GM23248 (cell line): ENCODE measurements at places on chromosomes 3 and 15.

- peak; percentile 57 for DNase-seq
These were observed 24.1 kb downstream of the RASGRP1 start for GRCh38 chr15:38540510-38540909.

GRCh38 chr3:127889461-127889863 is 25.6 kb upstream of the KBTBD12 start:
- DNase-seq, result peak; percentile 88

DNA sequence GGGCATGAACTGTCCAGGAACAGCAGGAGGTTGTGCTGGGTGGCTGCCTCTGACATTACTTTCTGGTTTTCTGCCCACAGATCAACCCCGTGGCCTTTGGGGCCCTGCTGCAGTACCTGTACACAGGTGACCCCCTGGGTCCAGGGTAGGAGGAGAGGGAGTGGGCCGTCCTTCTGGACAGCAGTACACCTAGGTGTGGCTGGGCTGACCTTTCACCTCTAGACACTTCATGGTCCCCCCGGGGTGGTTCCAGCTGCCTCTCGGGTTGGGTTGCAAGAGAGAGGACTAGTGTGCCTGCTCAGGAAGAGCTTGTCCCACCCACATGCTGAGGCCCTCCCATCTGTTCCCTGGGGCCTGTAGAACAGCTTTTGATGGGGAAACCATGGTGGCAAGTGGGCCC is 3.7 kb downstream of the ABTB1 start:
- DNase-seq, result no peak

DNA sequence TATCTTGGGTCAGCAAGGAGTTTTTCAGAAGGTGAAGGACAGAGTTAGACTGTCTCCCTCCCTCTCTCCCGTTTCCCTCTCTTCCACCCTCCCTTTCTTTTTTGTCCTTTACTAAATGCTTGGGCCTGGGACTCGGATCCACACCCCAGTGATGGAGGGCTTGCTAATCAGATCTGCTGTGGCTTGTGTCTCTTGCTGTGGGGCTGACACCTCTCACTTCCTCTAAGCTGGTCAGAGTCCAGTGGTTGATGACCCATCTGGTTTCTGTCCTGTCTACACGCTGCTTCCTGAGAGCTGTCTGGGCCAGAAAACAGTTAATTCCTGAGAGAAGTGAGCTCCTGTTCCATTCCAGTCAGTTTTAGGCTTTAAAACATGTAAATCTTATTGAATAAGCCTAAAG is 849 bp downstream of the TRAK1 start:
- peak; percentile 25 for DNase-seq

DNA sequence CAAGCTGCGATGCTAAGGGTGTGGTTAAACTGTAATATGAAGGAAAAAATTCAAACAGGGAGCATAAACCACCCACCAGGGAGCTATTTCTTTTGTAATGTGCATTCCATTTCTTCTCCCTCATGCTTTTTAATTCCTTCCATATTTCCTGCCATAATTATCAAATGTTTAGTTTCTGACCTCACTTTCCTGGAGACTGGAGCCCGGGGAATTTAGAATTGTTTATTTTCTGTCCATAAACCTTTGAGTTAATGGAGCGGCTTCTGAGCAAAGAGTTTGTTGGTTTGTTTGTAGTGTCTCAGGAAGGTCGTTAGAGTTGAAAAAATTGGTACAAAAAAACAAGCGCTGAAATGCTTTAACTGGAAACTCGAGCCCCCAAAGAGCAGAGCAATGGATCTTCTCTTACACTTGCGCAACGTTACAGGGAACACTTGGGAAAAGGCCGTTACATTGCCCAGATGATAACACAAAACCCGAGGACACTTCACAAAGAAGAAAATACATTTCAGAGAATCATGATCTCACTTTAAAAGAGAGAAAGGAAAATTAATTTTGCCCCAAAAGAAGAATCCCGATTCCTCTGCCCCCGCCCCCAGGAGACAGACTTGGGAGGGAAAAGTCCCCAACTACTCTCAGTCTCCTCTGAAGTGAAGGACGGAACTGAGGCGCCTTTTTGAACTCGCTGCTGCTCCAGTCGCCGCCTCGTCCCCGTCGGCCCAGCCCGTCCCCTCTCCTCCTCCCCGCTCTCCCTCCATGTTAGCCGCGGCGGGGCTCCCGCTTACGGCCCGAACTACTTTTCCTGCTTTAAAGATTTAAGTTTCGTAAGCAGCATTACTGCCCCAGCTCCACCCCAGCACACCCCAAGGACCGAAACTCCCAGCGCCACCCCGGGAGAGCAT is 842 bp downstream of the FSTL1 start:
- DNase-seq, result peak; percentile 87

DNA sequence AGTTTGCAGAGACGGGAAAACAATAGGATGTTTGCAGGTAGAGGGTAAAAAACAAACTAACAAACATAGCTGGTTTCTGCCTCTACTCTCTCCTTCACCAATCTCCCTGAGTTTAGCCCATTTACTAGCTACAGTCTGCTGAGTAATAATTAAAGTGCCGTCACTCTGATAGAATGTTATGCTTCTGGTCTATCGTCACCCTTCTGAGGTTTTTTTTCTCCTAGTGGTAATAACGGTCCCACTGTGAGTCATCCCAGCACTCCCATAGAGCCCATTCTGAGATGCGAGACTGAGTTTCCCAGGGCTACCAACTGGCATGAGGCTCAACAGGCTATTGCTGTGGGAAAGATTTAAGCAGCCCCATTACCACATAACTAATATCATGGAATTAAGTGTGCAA is 56.4 kb downstream of the PLAAT1 start:
- peak; percentile 7 for DNase-seq

DNA sequence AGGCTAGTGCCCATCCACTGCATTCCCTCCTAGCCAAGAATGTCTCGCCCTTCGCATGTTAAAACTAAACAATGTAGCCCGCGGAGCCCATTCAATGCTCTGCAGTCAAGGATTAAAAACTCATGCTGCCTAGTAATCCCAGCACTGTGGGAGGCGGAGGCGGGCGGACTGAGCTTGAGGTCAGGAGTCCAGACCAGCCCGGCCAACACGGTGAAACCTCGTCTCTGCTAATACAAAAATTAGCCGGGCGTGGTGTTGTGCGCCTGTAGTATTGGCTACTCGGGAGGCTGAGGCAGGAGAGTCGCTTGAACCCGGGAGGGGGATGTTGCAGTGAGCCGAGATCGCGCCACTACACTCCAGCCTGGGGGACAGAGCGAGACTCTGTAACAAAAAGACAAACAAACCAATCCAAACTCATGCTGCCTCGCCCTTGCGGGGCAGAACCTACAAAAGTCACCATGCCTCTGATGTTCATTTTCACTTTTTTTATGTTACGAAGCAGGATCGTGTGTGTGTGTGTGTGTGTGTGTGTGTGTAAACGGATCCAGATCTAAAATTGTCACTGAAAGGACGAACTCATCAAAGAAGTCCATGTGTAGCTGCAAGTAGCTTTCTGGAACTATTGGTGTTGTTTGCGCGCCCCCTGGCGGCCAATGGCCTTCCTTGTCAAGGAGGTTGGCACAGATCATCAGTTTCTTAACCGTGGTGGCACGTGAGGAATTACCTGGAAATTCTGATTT is 54.8 kb upstream of the SPESP1 start:
- peak; percentile 91 for DNase-seq

- DNase-seq, result no peak
These were observed 647 bp downstream of the HMG20A start for GRCh38 chr15:77421370-77421700.

DNA sequence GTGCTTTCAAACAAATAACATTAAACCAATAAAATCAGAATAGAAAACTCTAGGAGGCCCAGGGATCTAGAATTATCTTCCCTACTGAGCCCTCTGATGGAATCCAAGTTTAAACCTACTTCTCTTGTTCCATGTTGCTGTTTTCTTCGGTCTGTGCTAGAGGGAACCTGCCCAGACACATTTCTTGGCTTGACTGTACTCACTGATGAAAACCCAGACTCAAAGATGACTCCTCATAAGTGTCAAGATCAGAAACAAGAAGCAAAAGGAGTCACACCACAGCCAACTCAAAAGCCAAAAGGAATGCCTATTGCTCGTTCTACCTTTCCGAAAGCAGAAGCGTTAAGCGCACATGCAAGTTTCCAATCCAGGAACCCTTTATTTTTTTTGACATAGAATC is 31.6 kb downstream of the SCAP start:
- peak; percentile 20 for DNase-seq

- DNase-seq, result no peak
These were observed 27.4 kb upstream of the IL1RAP start for GRCh38 chr3:190486533-190486864.

DNA sequence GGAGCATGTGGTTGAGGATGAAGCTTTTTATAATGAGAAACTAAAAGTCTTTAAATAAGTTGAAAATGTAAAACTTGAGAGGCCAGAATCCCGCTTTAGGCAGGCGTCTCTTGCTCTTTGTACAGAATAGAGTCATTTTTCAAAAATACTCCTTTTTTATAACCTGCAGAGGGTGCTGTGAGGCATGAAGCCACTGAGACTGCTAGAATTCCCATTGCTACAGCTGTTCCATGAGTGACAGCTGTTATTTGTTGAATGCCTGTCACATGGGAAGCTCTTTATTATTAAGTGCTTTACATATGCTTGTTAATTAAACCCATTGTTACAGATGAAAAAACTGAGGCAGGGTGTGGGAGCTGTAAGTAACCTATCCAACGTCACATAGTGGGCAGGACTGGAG is 18.5 kb downstream of the MINAR1 start:
- peak; percentile 27 for DNase-seq

- DNase-seq, result no peak
These were observed 122.6 kb upstream of the MEF2A start for GRCh38 chr15:99443056-99443756.

- DNase-seq, result peak; percentile 47
These were observed at the start of gene SPTSSB for GRCh38 chr3:161371441-161372320. TSS of gene SPTSSB (minus strand) at chr3:161371517. CDS start at chr3:161346323, 25,194 bp downstream.

DNA sequence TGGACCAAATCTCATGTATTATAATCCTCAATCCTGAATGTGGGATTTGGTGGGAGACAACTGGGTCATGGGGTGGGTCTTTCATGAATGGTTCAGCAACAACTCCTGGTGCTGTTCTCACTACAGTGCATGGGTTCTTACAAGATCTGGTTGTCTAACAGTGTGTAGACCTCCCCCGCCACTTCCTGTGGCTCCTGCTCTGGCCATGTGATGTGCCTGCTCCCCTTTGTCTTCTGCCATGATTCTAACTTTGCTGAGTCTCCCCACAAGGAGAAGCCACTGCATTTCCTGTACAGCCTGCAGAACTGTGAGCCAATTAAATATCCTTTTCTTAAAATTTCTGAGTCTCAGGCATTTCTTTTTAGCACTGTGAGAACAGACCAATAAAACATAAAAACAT is 557.5 kb downstream of the GOLGA6L6 start:
- no peak for DNase-seq

- peak; percentile 33 for DNase-seq
These were observed 333.0 kb upstream of the SATB1 start for GRCh38 chr3:18758047-18758704.

DNA sequence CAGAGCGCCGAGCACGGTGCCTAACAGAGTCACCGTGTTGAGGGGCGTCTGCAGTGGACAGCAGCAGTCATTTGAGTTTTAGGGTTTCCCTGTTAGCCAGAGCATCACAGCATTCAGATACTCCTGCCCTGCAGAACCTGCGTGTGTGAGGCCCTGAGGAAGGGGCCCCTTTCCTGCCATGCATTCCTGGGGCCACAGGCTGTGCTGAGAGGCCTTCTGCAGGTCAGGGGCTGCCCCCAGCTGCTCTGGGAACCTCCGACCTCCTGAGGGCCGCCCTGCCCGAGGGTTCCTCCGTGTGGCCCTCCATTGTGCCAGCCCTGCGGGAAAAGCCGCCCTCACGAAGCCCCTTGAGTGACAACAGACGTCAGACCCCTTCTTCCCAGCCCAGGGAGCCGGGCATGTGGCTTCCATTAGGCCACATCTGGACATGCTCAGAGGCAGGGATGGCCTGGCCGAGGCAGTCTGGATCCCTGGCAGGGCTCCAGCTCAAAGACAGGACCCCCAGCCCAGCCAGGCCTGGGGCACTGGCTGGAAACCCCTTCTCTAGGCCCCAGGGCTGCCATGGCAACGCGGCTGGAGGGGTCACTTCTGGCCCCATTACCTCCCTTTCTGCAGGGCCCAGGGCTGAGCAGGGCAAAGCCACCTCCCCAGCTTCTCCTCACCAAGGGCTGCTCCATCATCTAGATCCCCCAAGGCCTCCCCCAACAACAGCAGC is 25.3 kb downstream of the FBLN2 start:
- no peak for DNase-seq

GRCh38 chr15:38470816-38471215 is 16.9 kb downstream of the FAM98B start:
- no peak for DNase-seq

- DNase-seq, result no peak
These were observed 43.8 kb upstream of the TRA2B start for GRCh38 chr3:185981621-185982020.

- no peak for DNase-seq
These were observed 147.4 kb upstream of the UMPS start for GRCh38 chr3:124582621-124583395.

DNA sequence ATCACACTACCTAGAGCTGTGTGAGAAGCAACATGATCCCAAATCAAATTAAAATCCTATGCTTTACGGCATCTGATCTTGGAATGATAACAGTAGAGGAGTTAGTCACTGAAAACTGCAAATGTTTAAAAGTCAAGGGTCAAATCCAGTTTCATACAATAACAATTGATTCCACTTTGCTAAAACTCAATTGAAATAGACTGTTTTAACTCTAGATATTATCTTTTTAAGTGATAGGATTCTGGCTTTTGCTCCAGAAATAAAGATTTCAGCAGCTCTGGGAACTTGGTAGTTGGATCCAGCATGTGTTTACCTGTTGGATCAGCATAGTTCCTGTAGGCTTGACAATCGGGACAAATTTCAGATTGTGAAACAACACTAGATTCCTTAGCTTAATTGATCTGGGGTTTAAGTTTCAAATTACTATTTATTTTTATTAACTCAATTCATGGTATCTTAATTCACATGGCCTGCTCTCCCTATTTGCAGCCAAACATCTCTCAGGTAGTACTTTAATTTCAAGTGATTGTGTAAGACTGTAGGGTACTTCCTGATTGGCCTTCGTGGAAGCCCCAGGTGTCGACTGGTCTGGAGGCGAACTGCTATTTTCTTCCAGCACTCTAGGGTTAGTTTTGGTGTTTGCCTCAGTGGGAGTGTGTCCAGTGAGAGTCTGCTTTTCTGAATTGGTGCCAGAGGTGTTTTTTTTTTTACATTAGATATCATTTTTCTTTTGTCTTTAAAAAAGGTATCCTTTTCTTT is 16.6 kb downstream of the NFKBIZ start:
- DNase-seq, result no peak

DNA sequence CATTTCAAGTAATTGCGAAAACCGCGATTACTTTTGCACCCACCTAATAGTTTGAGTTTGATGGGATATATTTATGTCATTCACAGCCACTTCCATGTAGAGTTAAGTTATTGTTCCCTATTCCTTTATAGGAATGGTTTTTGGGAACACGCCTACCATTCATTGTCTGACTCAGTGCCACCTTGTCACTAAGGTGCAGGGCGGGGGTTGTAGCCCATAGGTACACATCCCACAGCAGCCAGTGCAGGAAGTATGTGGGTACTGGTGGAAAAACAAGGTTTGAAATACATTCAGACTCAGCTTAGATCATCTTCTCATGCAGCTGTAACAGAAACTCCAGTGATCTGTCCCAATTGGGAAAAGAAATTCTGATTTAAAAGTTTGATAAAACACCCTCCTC is 48.2 kb upstream of the CFAP161 start:
- no peak for DNase-seq
